ENCODE measurements at places on chromosomes 2 and 18.

GRCh38 chr2:18214936-18215335 is 336.5 kb downstream of the KCNS3 start:
- no peak for DNase-seq

GRCh38 chr2:61750624-61751023 is 103.2 kb downstream of the FAM161A start:
- no peak for DNase-seq

GRCh38 chr18:56235071-56235470 is 403.3 kb downstream of the TXNL1 start:
- no peak for DNase-seq

DNA sequence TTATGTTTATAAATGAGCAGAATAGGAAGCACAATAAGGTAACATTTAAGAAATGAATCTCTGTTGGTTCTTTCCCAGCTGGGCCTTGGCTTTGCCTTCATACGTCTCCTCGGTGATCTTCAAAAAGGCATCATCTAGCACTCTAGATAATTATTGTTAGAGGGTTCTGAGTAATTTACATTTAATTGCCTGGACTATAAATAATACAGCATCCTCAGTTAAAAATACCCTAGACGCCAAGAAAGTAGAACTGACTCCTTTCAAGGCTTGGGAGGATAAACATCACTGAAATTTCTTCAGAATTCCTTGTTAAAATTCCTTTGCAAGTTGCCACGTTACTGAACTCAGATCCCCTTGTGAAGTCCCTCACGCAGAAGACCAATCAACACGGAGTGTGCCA is 199.7 kb upstream of the BOD1L2 start:
- no peak for DNase-seq

DNA sequence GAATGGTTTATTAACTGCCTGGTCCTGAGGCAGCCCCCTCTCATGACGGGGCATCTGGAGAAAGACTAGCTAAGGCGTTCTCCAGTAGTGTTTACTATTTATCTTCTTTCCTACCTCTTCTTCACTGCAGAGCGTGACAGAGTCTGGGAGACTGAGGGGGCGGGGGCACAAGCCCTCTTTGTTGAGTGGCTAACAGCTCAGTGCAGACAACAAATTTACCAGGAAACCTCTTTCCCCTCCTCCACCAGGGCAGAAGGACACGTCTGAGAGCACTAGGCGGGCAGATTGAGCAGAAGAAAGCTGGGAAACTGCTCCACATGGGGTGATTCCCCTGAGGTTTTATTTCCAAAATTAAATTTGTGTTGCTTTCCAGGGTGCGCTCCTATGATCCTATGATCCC is 322.1 kb downstream of the CNTNAP5 start:
- no peak for DNase-seq

DNA sequence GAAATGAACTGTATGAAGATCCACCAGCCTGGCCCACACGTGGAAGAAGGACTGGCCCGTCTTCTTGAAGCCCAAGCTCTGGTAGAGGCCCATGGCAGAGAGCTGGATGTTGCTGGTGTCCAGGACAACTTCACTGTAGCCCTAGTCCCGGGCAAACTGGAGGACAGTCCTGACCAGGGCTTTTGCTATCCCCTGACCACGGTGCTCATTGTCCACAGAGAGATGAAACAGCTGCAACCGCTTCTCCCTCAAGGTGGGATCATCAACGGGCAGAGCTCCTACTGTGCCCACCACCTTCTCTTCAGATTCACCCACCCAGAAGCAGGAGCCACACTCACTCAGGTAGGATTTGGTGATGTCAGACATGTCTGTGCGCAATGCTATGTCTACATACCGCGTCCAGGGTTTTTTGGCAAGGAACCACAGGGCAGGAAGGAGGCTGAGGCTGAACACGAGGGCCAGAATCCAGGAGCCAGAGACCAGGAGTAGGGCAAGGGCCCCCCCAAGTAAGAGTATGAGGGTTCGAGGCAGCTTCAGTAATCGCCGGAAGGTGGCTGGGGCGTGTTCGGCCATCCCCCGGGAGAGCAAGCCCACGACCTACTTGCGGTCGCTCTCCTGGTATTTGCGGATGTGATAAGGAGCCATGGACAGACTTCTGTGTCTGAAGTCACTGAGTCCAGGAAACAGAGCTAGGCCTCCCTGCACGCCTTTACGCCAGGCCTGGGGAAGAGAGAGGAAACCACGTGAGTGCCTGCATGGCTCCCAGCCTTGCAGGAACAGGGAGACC is 36.3 kb downstream of the TPRKB start:
- DNase-seq = no peak

DNA sequence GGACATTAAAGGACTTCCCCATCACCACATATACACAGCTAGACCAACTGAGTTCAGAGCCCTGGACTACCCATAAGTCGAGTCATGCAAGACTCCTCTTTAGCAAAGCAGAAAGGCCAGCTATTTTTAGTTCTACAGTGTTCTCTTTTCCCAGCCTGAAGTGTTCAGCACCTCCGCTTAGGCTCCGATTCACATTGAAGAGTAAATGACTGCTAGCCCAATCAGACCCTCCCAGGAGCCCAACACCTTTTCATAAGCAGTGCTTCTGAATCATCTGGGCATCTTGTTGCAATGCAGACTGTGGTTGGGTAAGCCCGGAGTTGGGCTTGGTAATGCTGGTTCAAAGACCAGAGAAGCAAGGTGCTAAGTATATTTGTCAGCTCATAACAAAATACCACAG is 138.6 kb upstream of the MSH6 start:
- DNase-seq = no peak

DNA sequence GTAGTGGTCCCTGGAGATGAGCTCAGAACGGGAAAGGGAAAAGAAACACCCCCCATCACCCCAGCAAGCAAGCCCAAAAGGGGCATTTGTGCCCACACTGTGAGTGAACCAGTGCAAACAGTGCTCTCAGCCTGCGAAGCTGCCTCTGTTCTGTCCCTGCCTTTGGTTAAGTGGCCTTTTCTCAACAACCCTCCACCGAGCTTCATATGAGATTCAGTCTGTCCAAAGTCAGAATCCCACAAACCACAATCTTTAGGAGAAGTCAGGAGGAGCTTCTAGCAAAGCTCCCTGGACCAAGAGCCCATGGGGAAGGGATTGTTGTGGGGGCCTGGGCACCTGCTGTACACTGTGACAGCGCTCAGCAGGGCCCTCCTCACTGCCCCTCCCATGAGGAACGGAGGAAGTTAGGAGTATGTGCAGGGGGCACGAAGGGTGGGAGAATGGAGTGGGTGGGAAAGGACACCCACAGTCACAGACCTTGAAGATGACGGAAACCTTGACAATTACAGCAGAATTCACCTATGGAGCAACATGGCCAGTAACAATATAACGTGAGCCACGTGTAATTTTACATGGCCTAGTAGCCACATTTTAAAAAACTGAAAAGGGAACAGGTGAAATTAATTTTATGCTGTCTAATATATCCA is 119.5 kb downstream of the SMAD7 start:
- DNase-seq = no peak

DNA sequence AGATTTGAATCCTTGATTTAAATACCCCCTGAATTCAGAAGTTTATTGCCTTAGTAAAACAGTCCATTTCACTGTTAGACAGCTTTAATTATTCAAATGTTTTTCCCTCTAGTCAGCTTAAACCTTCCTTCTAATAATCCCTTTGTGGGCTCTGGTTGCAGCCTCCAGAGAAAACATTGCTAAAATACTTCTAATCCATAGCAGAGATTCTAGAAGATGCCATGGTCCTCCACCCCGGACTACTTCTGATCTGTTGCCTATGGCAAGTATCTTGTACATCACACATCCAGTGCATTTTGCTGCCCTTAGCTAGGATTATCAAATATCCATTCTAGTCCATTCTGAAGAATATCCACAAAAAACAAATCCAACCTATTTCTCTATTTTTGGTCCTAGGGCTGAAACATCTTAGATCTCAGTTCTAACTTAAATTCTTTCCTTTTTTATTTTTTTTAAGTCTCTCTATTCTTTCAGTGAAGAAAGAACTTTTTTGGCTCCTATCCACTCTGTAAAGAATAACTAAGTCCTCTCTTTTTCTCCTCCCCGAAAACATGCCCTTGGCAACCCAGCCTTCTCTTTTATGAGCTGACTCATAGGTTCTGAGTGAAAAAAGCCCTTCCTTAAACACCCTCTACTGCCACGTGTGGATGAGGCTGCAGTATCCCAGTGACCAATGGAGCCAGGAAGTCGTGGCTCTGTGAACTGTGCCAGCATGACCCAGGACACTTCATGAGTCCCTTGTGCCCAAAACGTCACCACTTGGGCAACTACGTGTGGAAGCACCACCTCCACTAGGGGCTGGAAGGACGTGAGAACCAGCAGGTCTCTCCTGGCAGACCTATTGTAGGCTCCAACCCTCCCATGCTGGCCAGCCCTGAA is 349.8 kb downstream of the TNS1 start:
- no peak for DNase-seq

GRCh38 chr18:76406791-76407190 is 88.3 kb downstream of the ZNF516 start:
- no peak for DNase-seq

GRCh38 chr18:49486134-49486533 is 900 bp downstream of the C18orf32 start:
- DNase-seq = no peak

GRCh38 chr2:7933672-7934071 is 748.2 kb upstream of the ID2 start:
- DNase-seq = no peak

- DNase-seq = no peak
Measured at GRCh38 chr2:22283436-22283835, 1101.5 kb upstream of the KLHL29 start.

GRCh38 chr18:653512-653911 is 3.9 kb upstream of the TYMS start:
- no peak for DNase-seq

- DNase-seq = no peak
Measured at GRCh38 chr2:42961961-42962360, 169.6 kb upstream of the HAAO start.

GRCh38 chr2:201855356-201855755 is 49.0 kb downstream of the CDK15 start:
- DNase-seq = no peak

DNA sequence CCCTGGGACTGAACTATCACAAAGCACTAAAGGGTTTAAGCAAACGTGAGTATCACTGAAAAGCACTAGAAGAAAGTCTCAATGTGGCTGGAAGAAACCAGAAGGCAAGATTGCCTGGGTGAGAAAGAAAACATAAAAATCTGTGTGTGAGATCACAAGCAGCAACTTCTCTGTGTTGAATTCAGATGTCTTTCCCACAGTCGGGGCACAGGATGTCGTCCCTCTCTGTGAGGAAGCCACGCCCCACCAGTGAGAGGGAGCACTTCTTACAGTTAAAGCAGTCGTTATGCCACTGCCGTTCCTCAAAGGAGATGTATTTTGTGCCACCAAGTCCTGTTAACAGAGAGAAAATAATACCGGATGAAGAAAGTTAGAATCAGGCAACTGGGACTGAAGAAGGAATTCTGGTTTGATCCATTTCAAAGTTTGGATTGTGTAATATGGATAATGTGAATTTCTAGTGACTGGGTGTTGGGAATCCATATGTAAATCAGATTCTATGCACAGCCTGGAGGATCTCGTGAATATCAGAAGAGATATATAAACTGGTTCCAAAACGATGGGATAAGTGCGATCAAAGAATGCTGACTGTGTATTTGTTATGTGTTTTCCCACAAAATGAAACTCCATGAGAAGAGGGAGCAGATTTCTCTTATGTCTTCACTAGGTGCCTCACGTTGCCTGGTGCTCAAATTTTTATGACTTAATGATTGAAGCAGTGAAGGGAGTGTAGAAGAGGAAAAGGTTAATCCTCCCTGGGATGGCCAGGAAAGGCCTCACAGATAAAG is 24.0 kb downstream of the C2orf49 start:
- peak; percentile 12 for DNase-seq

- DNase-seq = no peak
Measured at GRCh38 chr2:14120376-14120775, 512.1 kb upstream of the LRATD1 start.

- no peak for DNase-seq
Measured at GRCh38 chr18:78972385-78972918, 7.2 kb upstream of the SALL3 start.

- no peak for DNase-seq
Measured at GRCh38 chr2:204539019-204539385, 6.3 kb upstream of the PARD3B start.

DNA sequence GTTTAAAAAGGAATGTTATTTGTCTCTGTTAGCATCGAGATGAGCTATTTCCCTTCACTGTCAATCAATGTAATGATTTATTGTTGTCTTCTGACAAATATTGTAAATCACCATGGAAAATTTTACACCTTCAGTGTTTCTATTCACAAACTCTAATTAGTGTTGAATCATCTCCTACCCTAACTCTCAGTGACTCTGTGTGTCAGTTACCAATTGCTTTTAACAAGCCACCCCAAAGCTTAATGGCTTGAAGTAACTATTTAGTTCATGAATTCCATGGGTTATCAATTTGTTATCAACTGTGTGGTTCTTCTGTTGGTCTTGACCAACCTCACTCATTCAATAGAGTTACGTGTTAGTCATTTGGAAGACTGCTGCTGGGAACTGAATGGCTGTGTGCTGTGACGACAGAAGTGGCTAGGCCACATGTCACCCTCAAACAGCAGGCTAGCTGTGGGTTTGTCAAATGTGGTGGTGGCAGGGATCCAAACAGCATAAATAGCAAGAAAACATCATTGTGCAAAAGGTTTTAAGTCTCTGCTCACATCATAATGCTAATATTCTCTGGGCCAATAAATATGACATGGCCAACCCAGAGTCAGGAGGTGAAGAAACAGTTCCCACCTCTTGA is 910.8 kb upstream of the CDH2 start:
- DNase-seq = no peak

DNA sequence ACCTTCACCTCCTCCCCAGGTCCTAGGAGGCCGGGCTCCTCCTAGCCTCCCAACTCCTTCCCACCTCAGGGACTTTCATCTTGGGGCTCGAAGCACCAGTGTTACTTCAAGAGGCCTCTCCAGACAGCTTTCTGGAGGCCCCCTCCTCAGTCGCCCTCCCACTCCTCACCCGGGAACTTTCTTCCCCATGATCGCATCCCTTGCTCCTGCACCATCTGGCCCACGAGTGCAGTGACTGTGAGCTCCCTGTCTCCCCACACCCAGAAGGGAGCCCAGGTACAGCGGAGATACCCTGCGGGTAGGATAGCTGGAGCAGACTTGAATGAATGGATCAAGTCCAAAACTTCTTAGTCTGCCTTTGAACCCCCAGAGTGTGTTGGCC is 6.1 kb downstream of the ERFE start:
- DNase-seq = no peak

DNA sequence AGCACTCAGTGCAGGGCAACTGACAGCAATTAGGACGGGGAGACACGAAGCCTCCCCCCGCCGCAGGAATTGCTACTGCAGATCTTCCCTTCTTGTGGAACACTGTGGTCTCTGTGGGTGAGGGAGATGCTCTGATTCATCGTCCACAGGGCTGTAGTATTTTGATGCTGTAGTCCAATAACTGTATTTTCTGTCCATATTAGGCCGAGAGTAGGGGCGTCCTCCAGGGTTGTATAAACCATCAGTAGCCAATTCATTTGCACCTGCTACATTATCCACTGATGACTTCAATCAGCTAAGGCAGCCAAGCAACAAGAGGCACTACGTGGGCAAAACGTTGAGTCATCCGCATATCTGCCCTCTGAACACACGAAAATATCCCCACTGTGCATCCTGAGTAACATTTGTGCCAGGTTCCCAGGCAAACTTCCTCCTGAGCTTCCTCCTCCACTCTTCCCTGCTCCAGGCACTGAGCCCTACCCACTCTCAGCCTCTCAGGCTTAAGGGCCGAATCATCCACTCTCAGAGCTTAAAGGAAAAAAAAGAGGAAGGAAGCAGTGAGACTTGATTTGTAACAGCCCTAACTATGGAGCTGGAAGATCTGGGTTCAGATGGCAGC is 62.1 kb downstream of the LBH start:
- no peak for DNase-seq

GRCh38 chr18:70334728-70335329 is 46.0 kb downstream of the SOCS6 start:
- DNase-seq = no peak

All from activated CD4-positive, alpha-beta T cell treated with anti-CD3 and anti-CD28 coated beads, Interleukin-2, Interleukin-6, amounts not matched to agents 100 ng/mL and 50 ng/mL, durations not matched to agents 16 hours and 8 hours (primary cell).